ENCODE measurements at places on chromosomes 6 and 20.

DNA sequence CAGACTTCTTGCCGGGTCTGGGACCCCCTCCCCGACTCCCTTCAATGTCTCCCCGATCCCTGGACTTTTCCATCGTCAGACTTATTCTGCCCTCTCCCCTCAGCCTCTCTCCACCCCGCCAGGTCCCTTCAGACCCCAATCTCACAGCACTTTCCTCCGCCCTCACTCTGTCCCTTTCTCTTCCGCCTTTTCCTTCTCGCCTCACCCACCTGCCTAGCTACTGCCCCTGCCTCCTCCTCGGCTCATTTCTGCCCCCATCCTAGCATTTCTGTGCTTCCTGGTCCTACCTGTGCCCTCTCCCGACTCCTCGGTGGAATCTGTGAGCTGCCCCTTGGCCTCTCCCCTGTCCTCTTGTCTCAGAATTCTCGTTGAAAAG, 616 bp downstream of the CHMP4B start:
- DNase-seq, result no peak

DNA sequence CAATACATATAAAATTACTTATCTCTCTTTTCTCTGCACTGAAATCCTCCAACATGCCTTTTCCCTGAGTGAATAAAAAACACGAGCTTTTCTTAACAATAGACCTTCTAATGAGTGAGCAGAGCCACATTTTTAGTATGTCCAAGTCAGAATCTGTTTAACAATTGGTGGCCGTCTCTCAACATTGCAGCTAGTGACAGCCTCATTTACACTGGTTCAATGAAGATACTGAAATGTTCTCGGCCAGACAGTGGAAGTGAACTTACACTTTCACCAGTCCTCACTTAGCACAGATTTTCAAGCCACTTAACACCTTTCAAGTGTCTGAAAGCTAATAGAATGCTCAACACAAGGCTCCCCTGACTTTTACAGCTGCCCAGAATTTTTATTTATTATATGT, 767.1 kb downstream of the KIF16B start:
- no peak for DNase-seq

- DNase-seq, result no peak
Measured at GRCh38 chr6:131551902-131552301, 21.1 kb upstream of the ARG1 start.

DNA sequence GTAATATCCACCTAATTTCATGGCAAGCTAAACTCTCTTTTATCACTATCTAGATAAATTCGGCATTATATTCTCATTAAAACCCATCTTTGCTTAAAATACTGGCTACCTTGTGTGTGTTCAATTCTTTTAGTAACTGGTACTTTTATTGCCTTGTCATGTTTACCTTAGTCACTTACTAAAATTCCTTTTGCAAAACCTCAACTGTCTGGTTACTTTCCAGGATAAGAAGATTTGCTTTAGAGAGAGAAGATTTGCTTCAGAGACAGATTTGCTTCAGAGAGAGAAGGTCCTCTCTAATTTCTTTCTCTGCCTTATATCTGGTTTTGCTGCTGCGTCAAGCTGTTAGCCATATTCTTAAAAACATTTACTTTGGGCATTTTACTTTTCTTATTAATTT, 151.5 kb upstream of the MLIP start:
- DNase-seq, result no peak

DNA sequence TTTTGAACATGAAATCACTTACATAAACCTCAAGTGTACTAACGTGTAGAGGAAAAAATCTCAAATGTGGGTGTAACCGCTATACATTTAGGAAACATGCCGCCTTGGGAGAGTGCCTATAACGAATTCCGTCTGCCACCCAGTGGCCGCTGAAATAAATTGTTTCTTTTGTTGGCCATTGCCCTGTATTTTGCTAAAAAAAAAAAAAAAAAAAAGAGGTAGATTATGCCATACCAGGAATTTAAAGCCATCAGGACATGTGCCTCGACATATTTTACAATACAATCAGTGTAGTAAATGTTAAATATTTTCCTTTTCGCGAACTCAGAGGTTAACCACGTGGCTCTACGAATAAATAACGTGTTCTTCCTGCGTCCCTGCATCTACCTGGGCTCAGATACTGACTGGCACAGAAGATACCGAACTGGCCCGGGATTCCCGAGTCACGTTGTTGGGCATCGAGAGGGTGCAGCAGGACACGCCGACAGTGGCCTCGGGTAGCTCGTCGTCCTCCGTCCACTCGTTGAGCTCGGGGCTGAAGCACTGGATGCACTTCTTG, 14.3 kb downstream of the KLHL31 start:
- peak; percentile 57 for DNase-seq

- no peak for DNase-seq
Measured at GRCh38 chr20:23092384-23092756, 6.2 kb upstream of the CD93 start.

DNA sequence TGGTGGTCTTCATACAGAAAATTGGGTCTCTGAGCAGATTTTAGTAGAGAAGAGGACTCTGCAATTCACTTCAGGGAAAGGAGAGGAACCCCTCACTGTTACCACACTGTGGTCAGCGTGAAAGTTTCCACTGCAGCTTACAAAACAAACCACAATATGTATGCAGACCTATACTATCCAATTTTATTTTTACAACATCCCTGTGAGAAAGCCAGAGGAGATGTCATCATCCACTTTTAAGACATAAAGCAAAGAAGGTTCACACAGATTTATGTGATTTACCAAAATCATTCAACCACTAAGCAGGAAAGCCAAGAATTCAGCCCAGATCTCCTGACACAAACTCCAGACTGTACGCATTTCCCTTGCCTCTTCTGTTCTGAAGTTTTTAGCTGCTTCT, 442.4 kb downstream of the FRK start:
- DNase-seq, result no peak

- DNase-seq, result no peak
Measured at GRCh38 chr6:33759887-33760629, 13.4 kb upstream of the IP6K3 start.
